ENCODE measurements at places on chromosomes 3 and 15.
A peak's percentile ranks its signal among the peaks of the same experiment; 100 is the strongest.

GRCh38 chr3:39718674-39719595 is 90.5 kb upstream of the MYRIP start:
- DNase-seq: no peak

GRCh38 chr3:196471551-196471950 is 32.0 kb downstream of the RNF168 start:
- no peak for DNase-seq

DNA sequence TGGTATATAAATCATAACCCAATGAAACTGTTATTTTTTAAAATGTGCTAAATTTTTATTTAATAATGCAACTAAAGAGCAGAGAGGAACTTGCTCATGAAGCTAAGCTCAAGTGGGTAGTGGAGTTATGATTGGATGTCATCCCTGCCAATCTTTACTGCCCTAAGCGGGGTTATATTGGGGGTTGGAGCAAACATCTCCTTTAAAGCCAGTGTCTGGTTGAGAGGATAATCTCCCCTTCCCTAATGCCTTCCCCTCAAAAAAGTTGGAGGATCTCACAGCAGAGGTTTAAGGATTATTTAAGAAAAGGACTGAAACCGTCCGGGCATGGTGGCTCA is 32.1 kb upstream of the CLASP2 start:
- no peak for DNase-seq

GRCh38 chr3:72335458-72336095 is 512.7 kb downstream of the SHQ1 start:
- DNase-seq: no peak

DNA sequence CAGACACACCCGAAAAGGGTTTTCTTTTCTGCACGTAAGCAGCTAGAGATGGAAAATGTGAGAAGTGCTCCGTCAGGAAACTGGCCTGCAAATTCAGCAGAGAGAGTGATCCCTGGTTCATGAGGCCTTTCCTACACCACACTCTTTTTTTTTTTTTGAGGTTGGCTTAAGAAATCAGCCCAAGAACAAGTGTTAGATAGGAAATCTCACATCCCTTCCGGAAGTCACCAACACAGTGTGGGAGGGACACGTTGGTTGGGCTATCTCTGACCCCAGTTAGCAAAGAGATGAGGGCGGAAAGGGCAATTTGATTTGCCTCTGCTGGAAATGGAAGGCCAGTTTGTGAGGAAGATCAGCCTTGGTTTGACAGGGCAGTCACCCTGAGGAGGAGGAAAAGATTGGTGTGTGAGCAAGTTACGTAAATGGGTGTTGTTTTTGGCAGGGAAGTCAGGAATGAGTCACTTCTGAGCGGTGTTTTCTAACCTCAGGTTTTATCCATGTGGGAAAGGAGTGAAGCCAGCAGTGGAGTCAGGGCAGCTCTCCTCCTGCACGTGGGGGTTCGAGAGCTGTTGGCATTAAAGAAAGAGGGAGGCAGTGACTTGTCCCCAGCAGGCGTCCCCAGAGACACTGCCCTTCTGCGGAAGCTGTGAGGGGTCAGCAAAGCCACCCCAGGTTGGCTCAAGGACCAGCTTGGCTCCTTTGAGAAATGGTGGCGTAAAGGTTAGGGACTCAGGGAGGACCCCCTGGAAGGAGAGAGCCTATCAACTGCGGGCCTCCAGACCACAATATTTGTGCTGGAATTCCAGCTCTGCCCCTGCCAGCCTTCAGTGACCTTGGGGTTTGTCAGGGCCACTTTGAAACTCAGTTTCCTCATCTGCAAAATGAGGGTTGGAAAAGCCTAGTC is 237.6 kb upstream of the BHLHE40 start:
- peak; percentile 64 for DNase-seq

- DNase-seq: no peak
These were observed 79.9 kb downstream of the NR2F2 start for GRCh38 chr15:96410175-96411055.

DNA sequence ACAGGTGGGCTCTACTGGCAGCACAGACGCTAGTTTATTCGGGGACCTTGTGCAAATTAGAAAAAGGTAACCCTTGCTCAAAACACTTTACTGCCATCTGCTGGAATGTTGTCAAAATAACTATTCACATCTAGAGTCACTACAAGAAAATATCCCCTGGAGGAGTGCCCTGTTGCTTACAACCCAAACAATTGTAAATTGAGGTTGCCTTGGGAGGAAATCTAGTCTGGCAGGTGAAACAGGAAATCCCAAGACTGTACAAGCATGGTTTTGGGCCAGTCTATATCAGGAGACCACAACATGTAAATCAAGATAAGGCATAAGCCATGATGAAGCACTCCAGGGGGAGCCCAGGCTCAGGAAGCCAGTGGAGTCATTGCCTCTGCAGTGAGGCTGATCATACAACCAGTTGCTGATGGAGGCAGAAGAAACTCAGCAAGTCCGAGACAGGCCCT is 136.8 kb upstream of the ACP3 start:
- peak; percentile 8 for DNase-seq

DNA sequence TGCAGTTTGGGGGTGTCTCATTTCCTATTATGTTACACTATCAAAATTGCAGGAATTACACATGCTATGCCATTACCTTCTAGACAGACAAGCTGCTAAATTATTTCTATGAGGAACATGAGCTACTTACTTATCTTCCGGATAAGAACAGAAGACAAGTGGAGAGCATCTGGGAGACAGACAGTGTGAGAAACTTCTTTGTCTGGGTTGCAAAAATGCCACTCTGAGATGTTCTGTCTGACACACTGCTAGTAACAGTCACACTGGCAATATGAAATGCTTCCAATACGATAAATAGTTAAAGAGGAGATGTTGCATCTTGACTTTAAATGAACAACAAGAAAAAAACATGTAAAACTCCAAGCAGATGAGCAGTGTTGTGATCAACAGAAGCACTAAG is 40.1 kb downstream of the LSAMP start:
- DNase-seq: no peak

- no peak for DNase-seq
These were observed 5.2 kb downstream of the SNX1 start for GRCh38 chr15:64100958-64101357.

DNA sequence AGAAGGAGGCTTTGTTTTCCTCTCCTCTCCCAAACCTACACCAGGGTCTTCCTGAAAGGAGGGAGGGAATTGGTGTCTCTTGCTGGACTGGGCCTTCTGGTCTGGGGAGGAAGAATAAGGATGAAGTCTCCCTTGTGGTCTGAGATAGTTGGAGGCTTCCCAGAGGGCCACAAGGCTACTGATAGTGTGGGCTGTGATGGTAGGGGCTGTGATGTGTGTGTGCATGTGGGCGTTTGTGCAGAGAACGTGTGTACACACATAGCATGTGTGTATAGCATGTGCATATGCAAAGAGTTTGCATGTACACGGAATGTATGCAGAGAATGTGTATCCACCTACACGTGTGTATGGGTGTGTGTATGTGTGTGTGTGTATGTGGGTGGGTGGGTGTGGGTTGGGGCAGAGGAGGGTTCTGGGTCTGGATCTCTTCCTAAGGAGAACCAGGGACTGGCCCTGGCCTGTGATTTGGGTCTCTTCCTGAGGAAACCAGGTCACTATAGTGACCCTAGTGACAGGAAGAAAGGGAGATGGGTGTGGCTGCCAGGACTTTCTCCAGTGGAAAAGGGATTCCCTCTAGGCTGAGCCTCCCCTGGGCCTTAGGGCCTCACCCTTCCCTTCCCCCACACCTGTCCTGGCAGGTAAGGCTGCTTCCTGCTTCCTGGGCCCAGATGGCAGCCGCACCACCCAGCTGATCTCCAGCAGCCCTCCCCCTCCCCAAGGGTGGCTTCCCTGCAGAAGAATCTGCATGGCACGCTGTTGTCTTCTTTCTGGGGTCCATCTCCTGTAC is 1.7 kb downstream of the FLNB start:
- no peak for DNase-seq

GRCh38 chr3:191761906-191762305 is 300.9 kb downstream of the PYDC2 start:
- DNase-seq: no peak

DNA sequence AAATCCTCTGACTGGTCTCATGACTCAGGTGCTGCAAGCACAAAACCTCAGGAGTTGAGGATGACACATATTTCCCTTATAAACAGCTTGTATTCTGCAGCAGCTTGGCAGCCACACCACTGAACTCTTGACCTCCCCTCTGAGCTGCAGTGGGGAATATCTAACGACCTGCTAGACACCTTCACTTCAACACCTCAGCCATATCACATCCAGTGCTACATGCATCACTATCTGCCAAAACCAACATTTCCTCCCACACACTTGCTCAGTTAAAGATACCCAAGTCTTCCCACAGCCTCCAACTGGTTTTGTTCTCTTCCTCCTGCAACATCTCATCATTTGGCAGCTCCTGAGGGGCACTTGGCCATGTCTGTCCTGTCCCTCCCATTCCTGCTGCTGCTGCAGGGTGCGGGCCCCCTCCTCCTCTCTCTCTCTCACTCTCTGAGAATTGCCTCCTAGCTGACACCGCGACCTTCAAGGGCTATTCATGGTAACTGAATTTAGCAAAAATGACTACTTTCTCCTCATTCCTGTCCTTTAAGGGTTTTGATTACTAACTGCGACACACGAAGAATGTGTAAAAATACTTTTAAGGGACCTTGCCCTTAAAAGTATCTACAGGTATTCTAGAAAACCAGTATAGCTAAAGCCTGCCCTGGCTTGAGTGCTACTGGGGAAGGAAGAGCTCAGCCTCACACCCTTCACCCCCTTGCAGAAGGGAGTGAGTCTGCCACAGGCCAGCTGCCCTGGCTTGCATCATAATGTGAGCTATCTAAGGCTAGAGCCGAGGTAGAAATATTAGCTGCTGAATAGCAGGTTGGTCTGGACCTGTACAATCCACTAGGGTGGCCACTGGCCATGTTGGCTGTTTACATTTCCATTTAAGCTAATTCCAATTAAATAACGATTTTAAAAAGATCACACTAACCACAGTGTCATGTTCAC is 5.0 kb upstream of the CCR9 start:
- no peak for DNase-seq

DNA sequence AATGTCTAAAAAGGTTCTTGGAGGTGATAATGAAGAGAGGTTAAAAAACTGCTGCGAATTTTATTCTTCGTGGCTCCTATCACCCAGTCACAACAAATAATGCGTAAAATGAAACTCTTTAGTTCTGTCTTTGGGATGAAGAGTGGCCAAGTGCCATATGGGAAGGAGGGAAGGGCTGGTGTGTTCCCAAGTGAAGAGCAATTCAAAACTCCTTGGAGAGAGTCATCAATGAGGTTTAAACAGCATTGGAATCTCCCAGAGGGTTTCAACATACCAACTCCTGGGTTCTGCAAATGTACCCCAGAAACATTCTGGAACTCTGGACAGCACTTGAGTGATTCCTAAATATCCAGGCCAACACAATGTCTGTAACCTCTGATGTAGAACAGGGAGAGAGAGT is 45.3 kb downstream of the SLCO3A1 start:
- no peak for DNase-seq

- DNase-seq: no peak
These were observed 2.1 kb downstream of the TRIM69 start for GRCh38 chr15:44738340-44738984.

GRCh38 chr15:99989095-99989494 is 255.9 kb upstream of the LYSMD4 start:
- no peak for DNase-seq

GRCh38 chr3:172145031-172145686 is 105.8 kb downstream of the FNDC3B start:
- no peak for DNase-seq

DNA sequence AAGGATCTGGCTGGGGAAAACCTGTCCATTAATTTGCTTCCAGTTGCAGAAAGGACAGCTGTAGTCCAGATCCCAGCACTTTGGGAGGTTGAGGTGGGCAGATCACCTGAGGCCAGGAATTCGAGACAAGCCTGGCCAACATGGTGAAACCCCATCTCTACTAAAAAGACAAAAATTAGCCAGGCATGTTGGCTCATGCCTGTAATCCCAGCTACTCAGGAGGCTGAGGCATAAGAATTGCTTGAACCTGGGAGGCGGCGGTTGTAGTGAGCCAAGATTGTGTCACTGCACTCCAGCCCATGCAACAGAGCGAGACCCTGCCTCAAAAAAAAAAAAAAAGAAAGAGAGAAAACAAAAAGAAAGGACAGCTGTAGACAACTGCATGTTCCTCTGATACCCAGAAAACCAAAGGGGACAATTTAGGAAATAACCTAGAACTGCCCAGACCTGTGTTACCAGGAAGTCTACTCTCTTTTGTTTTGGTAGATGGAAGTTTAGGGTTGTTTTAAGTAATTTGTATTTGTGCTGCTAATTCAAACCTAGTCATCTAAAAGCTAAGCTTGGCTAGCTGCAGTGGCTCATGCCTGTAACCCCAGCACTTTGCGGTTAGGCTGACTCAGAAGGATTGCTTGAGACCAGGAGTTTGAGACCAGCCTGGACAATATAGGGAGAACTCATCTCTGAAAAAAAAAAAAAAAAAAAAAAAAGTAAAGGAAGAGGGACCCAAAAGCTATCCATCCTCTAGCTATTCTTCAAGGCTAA is 22.7 kb downstream of the EXD1 start:
- DNase-seq: no peak

- DNase-seq: no peak
These were observed 14.7 kb upstream of the RAB6B start for GRCh38 chr3:133910422-133910821.

DNA sequence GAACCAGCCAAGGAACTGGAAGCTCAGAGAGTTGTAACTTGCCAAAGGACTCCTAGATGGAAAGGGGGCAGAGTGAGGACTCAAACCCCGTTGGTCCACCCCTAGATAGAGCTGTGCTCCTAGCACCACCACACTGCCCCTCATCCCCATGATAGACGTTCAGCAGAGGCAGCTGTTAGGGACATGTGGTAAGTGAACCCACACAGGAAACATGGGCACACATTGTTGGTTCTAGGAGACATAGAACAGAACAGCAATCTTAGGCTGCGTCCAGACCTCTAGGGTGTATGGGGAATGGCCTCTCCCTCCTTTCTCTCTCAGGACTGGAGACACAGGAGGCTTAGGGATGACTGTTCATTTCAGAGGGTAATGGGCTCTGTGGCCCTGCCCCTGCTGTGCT is 102.7 kb downstream of the ANP32A start:
- no peak for DNase-seq

GRCh38 chr3:49484471-49484870 is 14.4 kb downstream of the DAG1 start:
- no peak for DNase-seq

DNA sequence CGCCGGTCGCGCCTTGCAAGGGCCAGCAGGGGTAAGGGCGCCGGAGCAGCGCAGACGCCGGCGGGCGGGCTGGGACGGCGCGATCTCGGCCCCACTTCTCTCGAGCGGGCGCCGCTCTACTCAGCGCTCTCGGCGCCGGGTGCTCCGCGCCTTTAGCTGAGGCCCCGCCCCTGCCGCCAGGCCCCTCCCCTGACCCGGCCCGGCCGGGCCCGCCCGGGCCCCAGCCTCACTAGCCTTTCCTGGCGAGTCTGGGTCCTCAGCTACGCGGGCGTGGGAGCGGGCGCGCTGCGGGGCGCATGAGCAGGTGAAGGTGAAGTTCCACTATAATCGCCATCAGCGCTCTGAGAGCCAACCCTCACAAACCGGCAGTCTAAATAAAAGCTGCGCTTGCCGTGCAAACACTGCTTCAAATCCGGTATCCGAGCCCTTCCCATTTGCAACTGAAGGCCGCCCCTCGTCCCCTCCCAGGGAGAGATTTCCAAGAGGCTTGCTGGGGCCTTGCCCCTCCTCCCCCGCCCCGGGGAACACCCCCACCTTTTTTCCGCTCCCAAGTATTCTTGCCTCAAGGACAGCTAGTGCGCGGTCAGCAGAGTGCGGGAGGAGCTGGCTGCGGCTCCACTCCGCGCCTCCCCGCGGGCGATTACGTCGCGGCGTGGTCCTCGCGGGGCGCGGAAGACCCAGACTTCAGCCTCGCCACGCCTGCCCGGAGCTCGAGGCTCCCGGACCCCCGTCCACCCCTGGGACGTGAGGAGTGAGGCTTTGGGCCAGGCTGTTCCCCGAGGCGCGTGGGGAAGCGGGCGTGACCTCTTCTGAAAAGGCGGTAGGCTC is at the start of gene RPP25:
RPP25 (minus strand) TSS at position 125 of the 828 bp plus-strand sequence. CDS start 189 bp downstream, outside the sequence.
- DNase-seq: peak; percentile 49
